ENCODE measurements at places on chromosomes 2 and 18. TPM values are rescaled to one million over a fixed set of nuclear protein-coding genes. Genes with fewer than 3 reads are reported as not detected.

GRCh38 chr2:86274265-86274917, 63.0 kb downstream of the REEP1 start:
- no peak for DNase-seq

GRCh38 chr2:23828986-23829385, 97.9 kb downstream of the ATAD2B start:
- DNase-seq, result no peak

- DNase-seq, result no peak
Observed at GRCh38 chr2:180196419-180196977, 189.4 kb upstream of the CWC22 start.

GRCh38 chr2:240433973-240434727, 1.3 kb upstream of the GPC1 start:
- peak; percentile 51 for DNase-seq

- no peak for DNase-seq
Observed at GRCh38 chr18:6921571-6921970, 192.1 kb downstream of the ARHGAP28 start.

- DNase-seq, result no peak
Observed at GRCh38 chr18:25457126-25457525, 105.2 kb upstream of the ZNF521 start.

DNA sequence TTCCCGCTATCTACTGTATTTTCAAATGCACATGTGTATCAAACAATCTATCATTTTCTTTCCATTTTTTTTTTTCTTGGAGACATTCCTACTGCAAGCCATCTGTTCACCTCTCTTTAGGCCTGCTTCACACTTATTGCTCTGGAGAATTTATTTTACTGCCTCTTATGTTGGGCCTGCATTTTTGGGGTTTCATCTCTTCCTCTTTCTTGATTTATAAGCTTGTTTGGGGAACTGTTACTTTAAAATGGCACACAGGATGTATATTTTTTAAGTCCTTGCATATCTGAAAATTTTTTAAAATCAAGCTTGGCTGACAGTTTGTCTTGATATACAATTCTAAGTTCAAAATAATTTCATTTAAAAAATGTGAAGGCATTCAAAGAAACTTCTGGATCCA, 3.5 kb upstream of the RAB27B start:
- DNase-seq, result no peak

GRCh38 chr2:10454505-10454904, 6.4 kb upstream of the ODC1 start:
- DNase-seq, result no peak

- no peak for DNase-seq
Observed at GRCh38 chr2:28341208-28341891, 51.3 kb upstream of the FOSL2 start.

GRCh38 chr2:86372641-86373502, 35.4 kb upstream of the REEP1 start:
- peak; percentile 18 for DNase-seq

Gene LYG2
- total RNA-seq, result not detected

Gene SPTBN1
- total RNA-seq, result 107 TPM

Gene GEN1
- total RNA-seq, result 13.4 TPM

Gene DSEL
- 0.10 TPM for total RNA-seq

Gene RAPGEF4
- total RNA-seq, result 0.24 TPM

Gene DSG4
- total RNA-seq, result not detected

Gene CRIM1
- 3.1 TPM for total RNA-seq

Gene IL1F10
- not detected for total RNA-seq

Gene RPIA
- total RNA-seq, result 67.3 TPM

Gene ST8SIA5
- not detected for total RNA-seq

Gene PRKAG3
- total RNA-seq, result not detected

Data from activated naive CD4-positive, alpha-beta T cell treated with anti-CD3 and anti-CD28 coated beads for 36 hours (primary cell).